ENCODE measurements at places on chromosomes 4 and X.

- no peak for DNase-seq
These were observed 1489.8 kb downstream of the STIM2 start for GRCh38 chr4:28350485-28350884.

GRCh38 chrX:51825436-51825835 lies 68.0 kb upstream of the MAGED1 start:
- DNase-seq = no peak

- DNase-seq = no peak
These were observed 22.8 kb upstream of the PRKG2 start for GRCh38 chr4:81237791-81238190.

DNA sequence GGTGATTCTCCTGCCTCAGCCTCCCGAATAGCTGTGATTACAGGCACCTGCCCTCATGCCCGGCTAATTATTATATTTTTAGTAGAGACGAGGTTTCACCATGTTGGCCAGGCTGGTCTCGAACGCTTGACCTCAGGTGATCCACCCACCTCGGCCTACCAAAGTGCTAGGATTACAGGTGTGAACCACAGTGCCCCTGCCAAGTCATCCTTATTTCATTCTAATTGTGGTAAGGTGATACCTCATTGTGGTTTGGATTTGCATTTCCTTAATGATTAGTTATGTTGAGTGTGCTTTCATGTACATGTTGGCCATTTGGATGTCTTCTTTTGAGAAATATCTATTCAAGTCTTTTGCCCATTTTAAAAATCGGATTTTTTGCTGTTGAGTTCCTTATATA lies 93.0 kb downstream of the USP9X start:
- DNase-seq = no peak

DNA sequence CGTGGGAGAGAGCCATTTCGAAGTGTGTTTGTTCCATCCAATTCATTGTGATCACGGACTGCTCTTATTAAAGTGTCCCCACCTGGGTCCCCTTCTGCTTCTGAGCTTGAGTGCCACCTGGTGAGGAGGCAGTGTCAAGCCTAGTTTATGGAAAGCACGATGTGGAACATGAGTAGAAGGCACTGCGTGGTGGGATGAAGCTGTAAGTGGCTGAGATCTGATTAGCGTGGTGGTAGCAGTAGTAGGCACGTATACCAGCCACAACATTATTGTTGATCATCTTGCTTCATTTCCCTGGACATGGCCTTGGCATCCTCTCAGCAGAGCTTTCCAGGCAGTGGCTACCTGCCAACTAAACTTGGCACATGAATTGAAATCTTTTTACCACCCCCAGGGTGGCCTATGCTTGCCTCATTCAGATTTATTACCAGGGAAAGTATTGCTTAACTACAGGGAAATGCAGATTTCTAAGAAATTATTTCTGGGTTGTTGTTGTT lies 46.4 kb downstream of the GPAT3 start:
- DNase-seq = no peak

DNA sequence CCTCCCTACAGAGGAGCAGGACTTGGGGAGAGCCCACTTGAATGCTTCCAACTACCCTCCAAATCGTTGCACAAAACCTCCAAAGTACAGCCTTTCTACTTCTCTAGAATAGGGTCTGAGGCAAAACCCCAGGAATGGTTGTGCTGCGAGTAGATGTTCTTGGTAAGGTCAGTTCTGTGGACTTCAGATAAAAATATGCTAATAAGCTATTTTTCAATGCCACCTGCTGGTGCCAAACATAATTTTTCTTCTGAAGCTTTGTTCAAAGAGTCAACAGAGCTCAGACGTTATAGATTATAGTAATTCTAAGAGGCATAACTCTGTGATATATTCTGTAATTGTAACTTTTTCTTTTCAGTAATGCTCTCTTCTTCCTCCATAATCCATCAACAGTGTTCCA lies 425.7 kb downstream of the GPAT3 start:
- DNase-seq = no peak

GRCh38 chr4:143348233-143349077 lies 11.8 kb downstream of the GAB1 start:
- DNase-seq = no peak

DNA sequence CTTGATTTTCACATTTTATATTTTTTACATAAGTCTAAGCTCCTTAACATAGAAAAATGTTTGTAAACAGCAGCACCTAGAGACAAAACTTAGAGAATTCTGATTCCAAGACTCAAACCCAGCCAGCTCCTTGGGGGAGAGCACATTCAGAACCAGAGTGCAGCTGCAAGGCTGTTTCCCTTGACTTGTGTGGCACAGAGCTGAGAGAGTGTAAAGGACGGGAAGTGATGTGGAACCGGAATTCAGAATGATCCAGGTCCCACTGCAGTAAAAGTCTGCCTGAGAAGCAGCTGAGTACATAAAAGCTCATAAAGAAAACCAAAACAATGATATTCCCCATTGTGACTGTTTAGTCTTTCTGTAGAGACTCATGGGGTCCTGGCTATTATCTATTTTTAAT lies 713.8 kb downstream of the RAB28 start:
- DNase-seq = no peak

GRCh38 chrX:3526731-3527130 lies 180.3 kb upstream of the MXRA5 start:
- no peak for DNase-seq

DNA sequence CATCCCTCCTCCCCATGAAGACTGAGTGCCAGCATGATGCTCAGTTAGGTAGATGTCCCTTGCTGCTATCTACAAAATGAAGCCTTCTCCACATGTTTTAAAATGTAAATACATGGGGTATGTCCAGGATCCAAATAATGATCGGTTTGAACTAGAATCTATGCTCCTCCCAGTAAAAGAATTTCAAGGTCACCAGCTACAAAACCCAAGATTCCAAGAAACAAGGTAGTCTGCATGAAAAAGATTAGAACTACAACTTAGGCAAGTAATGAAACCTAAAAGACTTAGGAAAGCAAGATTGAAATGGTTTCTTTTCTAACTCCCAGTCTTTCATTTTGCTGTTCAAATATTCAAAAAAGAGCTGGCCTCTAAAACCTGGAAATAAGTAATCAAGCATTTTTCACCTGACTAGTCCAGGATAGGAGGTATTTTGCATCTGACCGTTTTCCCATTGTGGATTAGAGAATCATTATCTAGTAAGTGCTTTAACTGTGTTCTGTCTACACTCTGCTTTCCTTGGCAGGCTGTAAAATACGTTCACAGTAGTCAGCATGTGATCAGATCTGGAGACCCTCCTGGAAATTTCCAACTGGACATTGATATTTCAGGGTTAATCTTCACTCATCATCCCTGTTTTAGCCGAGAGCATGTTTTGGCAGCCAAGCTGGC lies 57.4 kb downstream of the CC2D2A start:
- no peak for DNase-seq

All from stimulated activated CD4-positive, alpha-beta T cell treated with anti-CD3 and anti-CD28 coated beads, Interleukin-1b, Interleukin-23, amount 100 ng/mL, for 1 hour (primary cell).